A549 treated with Mapracorat at 1 μM for 4 hours (cell line): ENCODE measurements at places on chromosomes 16 and 17. TPM values are rescaled to one million over a fixed set of nuclear protein-coding genes. Genes with fewer than 3 reads are reported as not detected.

CPNE7 gene
- total RNA-seq = 58.3 to 85.1 TPM (median 75.3 TPM) in 5 replicates

TP53TG3B gene
- 0.08 to 0.35 TPM (median 0.30 TPM) in 4 of 5 replicates, not detected in the other for total RNA-seq

ZSCAN10 gene
- total RNA-seq = 0.20 TPM in 1 of 5 replicates, not detected in the others

ABCC12 gene
- 0.04 to 0.22 TPM (median 0.05 TPM) in 4 of 5 replicates, not detected in the other for total RNA-seq

SPATA33 gene
- 13.2 to 18.6 TPM (median 17.5 TPM) in 5 replicates for total RNA-seq

KRTAP2-2 gene
- total RNA-seq = not detected in 5 replicates

RILP gene
- 14.0 to 20.0 TPM (median 16.8 TPM) in 5 replicates for total RNA-seq

ASPHD1 gene
- 15.1 to 26.3 TPM (median 23.9 TPM) in 5 replicates for total RNA-seq

TMC7 gene
- 6.2 to 8.8 TPM (median 7.4 TPM) in 5 replicates for total RNA-seq

CSH2 gene
- total RNA-seq = not detected in 5 replicates

PLXDC1 gene
- total RNA-seq = 0.12 to 0.43 TPM (median 0.19 TPM) in 5 replicates

DRC7 gene
- total RNA-seq = 0.27 TPM in 1 of 5 replicates, not detected in the others

HOXB2 gene
- total RNA-seq = 0.32 to 0.59 TPM (median 0.48 TPM) in 5 replicates

ITGAL gene
- total RNA-seq = 0.03 to 0.21 TPM in 2 of 5 replicates, not detected in the others

FBXO39 gene
- not detected in 5 replicates for total RNA-seq

TEKT5 gene
- not detected in 5 replicates for total RNA-seq

CD79B gene
- total RNA-seq = 0.16 TPM in 1 of 5 replicates, not detected in the others

IRF8 gene
- 0.13 to 0.39 TPM (median 0.22 TPM) in 5 replicates for total RNA-seq

MYH8 gene
- not detected in 5 replicates for total RNA-seq

CCDC78 gene
- 4.4 to 8.3 TPM (median 6.5 TPM) in 5 replicates for total RNA-seq

ORC6 gene
- total RNA-seq = 43.6 to 48.4 TPM (median 47.0 TPM) in 5 replicates

GFAP gene
- total RNA-seq = 0.27 to 1.1 TPM (median 0.67 TPM) in 5 replicates

INCA1 gene
- total RNA-seq = 1.7 to 1.9 TPM (median 1.8 TPM) in 5 replicates
